Fibroblast of upper back skin (primary cell): ENCODE measurements at places on chromosomes 2 and 18.

GRCh38 chr2:16141641-16141921, 201.2 kb downstream of the MYCN start:
- DNase-seq = no peak

- DNase-seq = no peak
Observed at GRCh38 chr2:69918401-69918800, 3.5 kb downstream of the MXD1 start.

DNA sequence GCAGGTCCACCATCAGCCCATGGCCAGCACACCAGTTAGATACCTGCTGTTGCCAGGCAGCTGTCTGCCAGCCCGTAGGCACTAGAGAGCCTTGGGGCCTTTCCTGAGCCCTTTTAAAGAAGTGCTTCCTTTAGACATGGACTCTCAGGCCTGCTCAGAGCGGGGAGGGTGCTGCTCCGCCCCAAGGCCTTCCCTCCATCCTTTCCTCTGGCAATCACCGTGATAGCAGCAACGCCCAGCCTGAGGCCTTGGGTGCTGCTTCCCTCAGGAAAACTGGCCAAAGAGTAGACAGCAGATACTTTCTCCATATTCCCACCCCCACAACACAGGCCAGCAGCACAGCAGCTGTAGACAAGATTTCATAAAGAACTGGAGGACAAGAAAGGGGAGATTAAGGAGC, 22.3 kb upstream of the C1QL2 start:
- no peak for DNase-seq

DNA sequence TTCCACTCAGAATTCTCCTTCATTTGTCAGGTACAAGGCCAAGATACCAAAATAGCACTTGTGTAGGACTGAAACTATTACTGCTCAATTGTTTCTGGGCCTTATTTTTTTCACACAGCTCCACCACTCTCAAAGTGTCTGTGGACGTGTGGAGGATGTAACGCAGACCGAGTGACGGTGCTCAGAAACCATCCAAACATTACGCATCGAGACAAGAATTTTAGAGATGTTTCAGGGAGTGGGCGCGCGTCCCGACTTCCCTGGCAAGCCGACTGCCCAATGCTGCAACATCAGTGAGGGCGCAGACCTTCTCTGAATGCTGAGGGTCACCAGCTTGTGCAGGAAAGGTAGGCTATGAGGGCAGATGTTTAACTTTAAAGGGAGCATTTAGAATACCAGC, 108.4 kb downstream of the GATA6 start:
- no peak for DNase-seq

GRCh38 chr2:2683606-2684224, 352.6 kb upstream of the MYT1L start:
- DNase-seq = no peak

- no peak for DNase-seq
Observed at GRCh38 chr2:231245249-231246094, 47.0 kb downstream of the ARMC9 start.
